Testis (tissue), 5 donors: ENCODE measurements at places on chromosomes 2 and 18. TPM values are rescaled to one million over a fixed set of nuclear protein-coding genes. Genes with fewer than 3 reads are reported as not detected.

The GALNT14 gene
- polyA plus RNA-seq = 6.9 TPM

GRCh38 chr18:11956371-11957308 lies 24.7 kb upstream of the IMPA2 start:
- no peak overlapping the region for H3K27ac ChIP-seq
- DNase-seq = no peak
- H3K4me1 ChIP-seq = no peaks in the 10 kb centered on the region

DNA sequence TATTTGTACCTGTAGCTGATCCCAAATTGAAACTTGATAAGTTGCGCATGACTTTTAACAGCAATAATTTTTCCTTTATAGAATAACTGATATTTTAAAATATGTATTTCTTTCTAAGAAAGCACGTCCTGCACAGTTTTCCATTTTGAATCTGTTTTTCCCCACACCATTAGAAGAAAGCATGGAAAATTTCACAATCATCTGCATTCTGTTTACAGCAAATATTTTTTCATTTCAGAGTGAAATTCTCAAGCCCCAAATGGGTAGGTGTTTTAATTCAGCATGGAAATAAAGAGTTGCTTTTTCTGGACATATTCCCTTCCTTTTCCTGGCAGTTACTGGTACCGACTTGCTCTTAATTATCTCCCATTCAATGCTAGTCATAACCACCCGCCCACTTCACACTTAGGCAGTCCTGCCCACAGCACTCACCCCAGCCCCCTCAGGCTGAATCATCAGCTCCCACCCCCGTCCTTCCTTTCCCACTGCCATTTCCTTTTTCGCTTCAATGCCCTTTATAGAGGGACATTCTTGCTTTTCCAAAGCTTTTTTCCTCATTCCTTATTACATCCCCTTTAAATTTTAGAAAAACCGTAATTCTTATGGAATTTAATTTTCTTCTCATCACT lies 89.2 kb upstream of the GLS start:
- no peak for DNase-seq
- H3K4me1 ChIP-seq = peaks cover 5% of the 10 kb centered on the region
- no peaks in the 10 kb centered on the region for H3K27me3 ChIP-seq
- H3K36me3 ChIP-seq = no peaks in the 10 kb centered on the region
- no peak overlapping the region for H3K4me3 ChIP-seq

DNA sequence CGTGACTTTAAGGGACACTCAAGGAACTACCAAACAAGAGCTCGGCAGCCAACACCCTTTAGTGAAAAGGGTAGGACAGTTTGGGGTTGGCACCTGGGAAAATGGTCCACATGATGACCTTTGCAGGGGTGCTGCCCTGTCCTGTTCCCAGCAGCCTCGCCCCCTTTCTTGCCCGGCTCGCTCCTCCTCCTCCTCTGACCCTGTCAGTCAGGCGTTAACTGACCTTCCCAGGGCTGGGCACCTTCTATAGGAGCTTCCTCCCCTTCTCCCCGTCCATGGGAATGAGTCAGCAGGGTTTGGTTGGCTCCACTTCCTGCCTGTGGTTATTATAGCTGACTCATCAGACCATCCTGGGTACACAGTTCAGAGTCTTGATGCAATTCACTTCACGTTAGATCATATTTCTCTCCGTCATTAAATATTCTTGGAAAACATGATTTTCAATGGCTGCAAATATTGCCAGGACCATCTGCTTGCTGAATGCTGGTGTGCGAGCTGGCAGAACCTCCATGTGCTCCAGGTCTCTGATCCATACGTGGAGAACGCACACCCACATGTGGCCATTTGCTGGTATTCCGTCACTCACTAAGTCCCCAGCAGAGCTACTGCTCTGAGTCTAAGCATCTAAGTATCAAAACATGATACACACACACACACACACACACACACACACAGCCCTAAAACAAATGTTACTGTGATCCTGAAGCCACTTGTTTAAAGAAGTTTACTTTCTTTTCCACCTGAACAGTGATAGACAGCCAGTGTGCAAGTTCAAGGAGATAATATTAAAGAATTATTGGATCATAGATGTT lies 185.0 kb downstream of the ANAPC1 start:
- H3K27ac ChIP-seq = no peak overlapping the region
- H3K27me3 ChIP-seq = no peaks in the 10 kb centered on the region
- no peak overlapping the region for H3K4me3 ChIP-seq
- H3K4me1 ChIP-seq = peaks cover 4% of the 10 kb centered on the region
- no peaks in the 10 kb centered on the region for H3K36me3 ChIP-seq

- H3K27ac ChIP-seq = no peak overlapping the region
- H3K36me3 ChIP-seq = no peaks in the 10 kb centered on the region
- DNase-seq = no peak
- no peak overlapping the region for H3K4me3 ChIP-seq
Measured at GRCh38 chr2:230888824-230889400, 24.2 kb downstream of the ITM2C start.

GRCh38 chr2:8346706-8347430 lies 335.0 kb upstream of the ID2 start:
- no peak for DNase-seq
- no peaks in the 10 kb centered on the region for H3K27me3 ChIP-seq
- no peak overlapping the region for H3K4me3 ChIP-seq

GRCh38 chr2:134178138-134178877 lies 75.6 kb upstream of the MGAT5 start:
- H3K27ac ChIP-seq = no peak overlapping the region
- no peaks in the 10 kb centered on the region for H3K36me3 ChIP-seq
- H3K27me3 ChIP-seq = no peaks in the 10 kb centered on the region
- DNase-seq = no peak
- H3K4me1 ChIP-seq = no peaks in the 10 kb centered on the region
